CD8-positive, alpha-beta memory T cell (primary cell): ENCODE measurements at places on chromosomes 3 and 15. TPM values are rescaled to one million over a fixed set of nuclear protein-coding genes. Genes with fewer than 3 reads are reported as not detected.

- no peaks in the 10 kb centered on the region for H3K36me3 ChIP-seq
- peaks cover 19% of the 10 kb centered on the region for H3K4me1 ChIP-seq
- no peak for DNase-seq
Observed at GRCh38 chr3:114721864-114722263, 425.2 kb downstream of the ZBTB20 start.

ADAMTS9 gene
- total RNA-seq = not detected

TOPBP1 gene
- 72.6 TPM for total RNA-seq

CPLX3 gene
- total RNA-seq = not detected

PLXNA1 gene
- total RNA-seq = 14.4 TPM

- no peak for DNase-seq
- H3K4me3 ChIP-seq = no peak overlapping the region
- no peaks in the 10 kb centered on the region for H3K4me1 ChIP-seq
- no peaks in the 10 kb centered on the region for H3K36me3 ChIP-seq
- no peak overlapping the region for H3K27ac ChIP-seq
- H3K27me3 ChIP-seq = no peaks in the 10 kb centered on the region
Observed at GRCh38 chr15:61314427-61314826, 85.3 kb upstream of the RORA start.

- no peaks in the 10 kb centered on the region for H3K36me3 ChIP-seq
- peaks cover 7% of the 10 kb centered on the region for H3K4me1 ChIP-seq
- H3K27ac ChIP-seq = no peak overlapping the region
Observed at GRCh38 chr15:74535388-74536084, 5.5 kb upstream of the ARID3B start.

GRCh38 chr3:152083135-152083534 lies 185.6 kb upstream of the MBNL1 start:
- H3K4me3 ChIP-seq = no peak overlapping the region
- H3K36me3 ChIP-seq = no peaks in the 10 kb centered on the region
- H3K4me1 ChIP-seq = no peaks in the 10 kb centered on the region
- no peak overlapping the region for H3K27ac ChIP-seq
- DNase-seq = no peak

GRCh38 chr3:160060409-160061027 lies 71.9 kb downstream of the IL12A start:
- DNase-seq = no peak
- H3K27me3 ChIP-seq = no peaks in the 10 kb centered on the region
- no peak overlapping the region for H3K4me3 ChIP-seq
- no peak overlapping the region for H3K27ac ChIP-seq
- no peaks in the 10 kb centered on the region for H3K4me1 ChIP-seq

DNA sequence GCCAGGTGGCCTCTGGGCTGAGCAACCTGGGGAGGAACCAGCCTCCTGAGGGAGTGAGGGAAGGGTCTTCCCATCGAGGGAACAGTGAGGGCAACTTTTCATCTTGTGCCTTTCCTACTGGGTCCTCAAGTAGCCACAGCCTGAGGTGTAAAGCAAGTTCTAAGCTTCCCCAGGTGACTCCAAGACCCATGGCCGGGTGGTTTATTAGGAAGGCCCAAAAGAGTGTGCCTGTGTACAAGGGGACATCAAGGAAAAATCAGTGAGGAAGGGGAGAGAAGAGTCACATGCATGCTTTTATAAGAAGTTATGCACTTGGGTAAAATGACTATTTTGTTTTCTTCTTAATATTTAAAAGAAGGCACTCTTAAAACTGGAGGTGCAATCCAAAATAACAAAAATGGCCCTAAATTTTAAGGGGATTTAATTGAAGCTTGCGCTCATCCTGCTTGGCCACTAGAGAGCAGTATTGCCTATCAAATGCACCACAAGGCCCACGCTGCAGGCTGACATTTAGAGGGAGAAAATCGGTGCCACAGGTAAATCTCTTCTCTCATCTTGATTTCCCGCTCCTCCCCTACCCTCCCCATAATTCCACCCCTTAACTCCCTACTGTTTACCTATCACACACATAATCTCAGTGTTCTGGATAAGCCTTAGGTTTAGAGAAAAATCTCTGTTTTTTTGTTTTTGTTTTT lies 6.7 kb downstream of the NANOGP8 start:
- no peak for DNase-seq
- no peaks in the 10 kb centered on the region for H3K27me3 ChIP-seq
- H3K27ac ChIP-seq = no peak overlapping the region
- no peaks in the 10 kb centered on the region for H3K4me1 ChIP-seq

- no peaks in the 10 kb centered on the region for H3K36me3 ChIP-seq
- DNase-seq = no peak
- no peaks in the 10 kb centered on the region for H3K4me1 ChIP-seq
- no peak overlapping the region for H3K4me3 ChIP-seq
Observed at GRCh38 chr3:94619643-94620042, 556.8 kb downstream of the NSUN3 start.

IL16 gene
- 73.4 TPM for total RNA-seq

USP13 gene
- total RNA-seq = 12.7 TPM

DNA sequence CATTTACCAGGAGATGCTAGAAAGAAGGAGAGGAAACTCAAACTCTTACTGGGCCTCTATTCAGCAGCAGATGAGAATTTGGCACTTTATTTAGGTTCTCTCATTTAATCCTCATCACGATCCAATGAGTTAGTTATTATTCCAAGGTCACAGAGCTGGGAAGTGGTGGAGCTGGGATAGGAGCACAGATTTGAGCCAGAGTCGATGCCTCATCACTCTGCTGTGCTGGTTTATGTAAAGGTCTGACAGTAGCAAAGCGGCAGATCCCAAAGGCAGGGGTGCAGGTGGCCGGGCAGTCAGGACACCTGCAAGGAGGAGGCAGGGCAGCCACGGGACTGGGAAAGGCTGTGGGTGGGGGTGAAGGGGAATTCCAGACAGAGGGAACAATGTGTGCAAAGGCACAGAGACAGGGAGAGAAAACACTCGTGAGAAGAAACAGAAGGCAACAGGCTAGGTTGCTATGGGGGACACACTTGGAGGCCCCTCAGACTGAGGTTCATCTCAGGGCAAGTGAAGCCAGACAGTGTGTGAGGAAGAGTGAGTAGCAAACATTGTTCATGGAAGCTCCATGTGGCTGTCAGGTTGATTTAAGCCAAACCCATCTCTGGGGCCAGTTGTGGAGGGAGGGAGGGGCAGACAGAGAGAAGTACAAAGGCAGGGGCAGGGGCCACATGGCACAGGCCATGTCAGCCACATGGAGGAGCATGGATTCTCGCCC lies 26.8 kb downstream of the RAB6B start:
- DNase-seq = no peak
- H3K4me1 ChIP-seq = no peaks in the 10 kb centered on the region
- no peak overlapping the region for H3K27ac ChIP-seq
- H3K36me3 ChIP-seq = no peaks in the 10 kb centered on the region
- no peak overlapping the region for H3K4me3 ChIP-seq

SKOR1 gene
- total RNA-seq = 0.16 TPM

GRCh38 chr15:91849180-91849579 lies 4.3 kb upstream of the SLCO3A1 start:
- no peak for DNase-seq
- no peaks in the 10 kb centered on the region for H3K27me3 ChIP-seq
- H3K4me1 ChIP-seq = peaks cover 29% of the 10 kb centered on the region
- peak overlapping the region; percentile 20 for H3K4me3 ChIP-seq
- H3K27ac ChIP-seq = no peak overlapping the region

DNA sequence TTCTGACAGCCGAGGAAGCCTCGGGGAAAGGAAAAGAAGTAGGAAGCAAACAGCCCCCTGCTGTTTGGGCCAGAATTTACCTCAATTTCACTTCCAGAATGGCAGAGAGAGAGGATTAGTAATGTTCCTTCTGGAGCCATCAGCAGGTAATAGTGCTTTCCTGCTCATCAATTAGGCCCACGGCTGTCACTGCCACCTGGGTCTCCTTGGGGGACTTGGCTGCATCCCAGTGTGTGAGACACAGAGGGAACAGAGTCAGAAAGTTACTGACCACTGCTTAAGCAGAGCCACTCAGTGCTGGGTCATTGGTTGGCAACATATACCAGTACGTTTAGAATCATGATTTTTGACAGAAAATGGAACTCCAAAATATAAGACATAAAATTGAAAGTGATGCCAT lies 397.0 kb downstream of the EPHA3 start:
- no peak overlapping the region for H3K4me3 ChIP-seq
- no peak for DNase-seq
- H3K4me1 ChIP-seq = no peaks in the 10 kb centered on the region
- H3K27me3 ChIP-seq = no peaks in the 10 kb centered on the region
- H3K27ac ChIP-seq = no peak overlapping the region
